ENCODE measurements at places on chromosomes 3 and 15. TPM values are rescaled to one million over a fixed set of nuclear protein-coding genes. Genes with fewer than 3 reads are reported as not detected.

DNA sequence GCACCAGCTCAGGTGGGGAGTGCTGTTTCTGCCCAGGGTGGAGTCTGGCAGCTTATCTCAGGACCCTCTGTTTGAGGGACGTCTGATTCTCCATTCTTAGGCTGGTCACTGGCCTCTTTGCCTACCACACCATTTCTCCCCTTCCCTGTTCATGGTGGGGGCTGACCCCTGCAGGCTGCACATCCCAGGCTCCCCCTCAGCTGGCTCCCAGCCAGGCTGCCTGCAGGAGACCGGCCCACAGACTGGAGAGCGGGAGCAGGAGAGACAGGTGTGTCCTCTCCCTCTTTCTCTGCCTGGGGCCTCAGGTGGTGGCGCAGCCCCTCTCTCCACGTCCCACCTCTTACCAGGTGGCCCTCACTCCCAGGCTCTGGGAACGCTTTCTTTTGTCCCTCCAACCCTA lies 60.8 kb downstream of the RAB11A start:
- DNase-seq, result no peak

DNA sequence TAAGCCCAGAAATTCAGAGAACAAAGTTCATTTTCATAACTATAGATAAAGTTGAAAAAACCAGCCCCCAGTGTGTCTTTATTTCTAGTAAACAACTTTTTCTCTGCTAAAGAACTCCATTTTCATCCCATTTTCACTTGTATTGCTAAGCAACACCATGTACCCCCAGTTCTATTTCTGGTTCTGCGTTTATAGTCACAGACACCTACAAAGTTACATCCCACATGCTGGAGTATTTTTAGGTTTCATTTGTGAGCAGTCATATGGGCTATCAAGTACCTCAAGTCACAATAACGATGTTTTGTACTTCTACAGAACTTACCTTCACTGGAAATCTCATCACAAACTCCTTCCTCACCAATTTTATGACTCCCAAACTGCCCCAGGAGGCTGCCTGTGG lies 236.5 kb downstream of the RSL24D1 start:
- no peak for DNase-seq

DNA sequence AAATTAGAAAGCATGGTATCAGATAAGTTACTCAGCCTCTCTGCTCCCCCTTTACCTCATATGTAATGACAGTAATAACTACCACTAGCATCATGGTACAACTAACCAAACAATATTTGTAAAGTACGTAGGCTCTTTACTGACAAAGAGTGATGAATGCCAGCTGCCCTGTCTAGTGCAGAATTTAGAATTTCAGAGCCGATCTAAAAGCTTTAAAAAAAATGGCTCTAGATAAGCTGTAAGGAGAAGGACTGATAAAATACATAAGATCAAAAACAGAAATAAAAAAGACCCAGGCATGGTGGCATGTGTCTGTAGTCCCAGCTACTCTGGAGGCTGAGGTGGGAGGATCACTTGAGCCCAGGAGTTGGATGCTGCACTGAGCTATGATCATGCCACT lies 424.1 kb downstream of the MAGI1 start:
- no peak for DNase-seq

Gene CEMIP
- total RNA-seq, result 9.0 TPM

GRCh38 chr3:58534592-58535494 lies 2.1 kb downstream of the ACOX2 start:
- DNase-seq, result no peak

Gene THRB
- 3.7 TPM for total RNA-seq

DNA sequence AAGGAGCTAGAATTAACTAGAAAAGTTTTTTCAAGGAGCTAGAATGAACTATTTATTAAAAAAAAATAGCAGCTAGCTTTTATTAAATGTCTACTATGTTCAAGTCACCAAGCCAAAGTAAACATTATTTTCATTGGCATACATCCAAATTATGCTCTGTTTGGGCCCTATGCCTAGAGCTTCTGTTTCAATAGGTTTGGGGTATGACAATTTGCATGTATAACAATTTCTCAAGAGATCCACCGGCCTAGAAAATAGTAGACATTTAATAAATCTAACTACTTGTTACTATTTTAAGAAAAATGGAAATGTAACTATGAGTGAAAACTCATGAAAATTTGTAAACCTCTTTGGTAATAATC lies 8.0 kb downstream of the GABRR3 start:
- no peak for DNase-seq

- DNase-seq, result no peak
These were observed 239.4 kb upstream of the ZPLD1 start for GRCh38 chr3:102195198-102195948.

DNA sequence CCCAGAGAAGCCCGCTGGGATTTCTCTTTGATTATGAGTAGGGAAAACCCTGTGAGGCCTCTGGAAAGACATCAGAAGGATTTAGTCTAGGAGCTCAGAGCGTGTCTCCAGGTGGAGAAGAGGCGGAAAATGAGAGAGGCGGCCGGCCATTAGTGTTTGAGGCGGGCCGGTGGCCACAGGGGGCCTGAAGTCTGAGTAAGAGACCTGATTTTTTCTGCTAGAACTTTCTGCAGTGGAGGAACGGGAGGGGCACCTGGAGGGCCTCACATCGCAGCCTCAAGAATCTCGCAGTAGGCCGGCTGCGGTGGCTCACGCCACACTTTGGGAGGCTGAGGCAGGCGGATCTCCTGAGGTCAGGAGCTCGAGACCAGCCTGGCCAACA lies 28.5 kb downstream of the KLHDC8B start:
- DNase-seq, result no peak

DNA sequence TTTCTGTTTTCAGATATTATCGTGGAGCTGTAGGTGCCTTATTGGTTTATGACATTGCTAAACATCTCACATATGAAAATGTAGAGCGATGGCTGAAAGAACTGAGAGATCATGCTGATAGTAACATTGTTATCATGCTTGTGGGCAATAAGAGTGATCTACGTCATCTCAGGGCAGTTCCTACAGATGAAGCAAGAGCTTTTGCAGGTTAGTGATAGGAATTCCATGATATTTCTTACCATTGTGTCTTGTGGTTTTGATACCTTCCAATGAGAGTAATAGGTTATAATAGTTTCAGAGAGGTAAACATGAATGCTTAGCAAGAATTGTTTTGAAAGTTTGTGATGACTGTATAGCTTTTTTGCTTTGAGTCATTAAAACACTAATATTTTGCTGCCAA lies 8.5 kb downstream of the RAB11A start:
- no peak for DNase-seq

- DNase-seq, result no peak
These were observed 62.9 kb upstream of the XCR1 start for GRCh38 chr3:46090161-46090591.

DNA sequence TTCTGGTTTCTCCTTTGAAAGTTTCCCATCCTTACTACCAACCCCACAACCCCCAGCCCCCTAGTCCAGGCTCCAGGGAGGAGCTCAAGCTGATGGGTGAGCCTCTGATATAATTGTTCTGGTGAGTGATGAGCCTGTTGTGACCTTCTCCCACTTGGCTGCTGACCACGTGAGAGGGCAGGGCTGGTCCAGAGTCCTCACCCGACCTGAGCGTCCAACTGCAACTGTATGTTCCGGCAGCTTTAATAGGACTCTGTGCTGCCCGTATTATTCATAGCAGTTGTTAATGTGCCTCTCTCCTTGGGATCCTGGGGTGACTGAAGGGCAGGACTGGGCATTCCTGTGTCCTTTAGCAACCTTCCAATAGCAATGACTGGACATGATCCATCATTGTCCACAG lies 56.2 kb downstream of the B3GNT5 start:
- no peak for DNase-seq

DNA sequence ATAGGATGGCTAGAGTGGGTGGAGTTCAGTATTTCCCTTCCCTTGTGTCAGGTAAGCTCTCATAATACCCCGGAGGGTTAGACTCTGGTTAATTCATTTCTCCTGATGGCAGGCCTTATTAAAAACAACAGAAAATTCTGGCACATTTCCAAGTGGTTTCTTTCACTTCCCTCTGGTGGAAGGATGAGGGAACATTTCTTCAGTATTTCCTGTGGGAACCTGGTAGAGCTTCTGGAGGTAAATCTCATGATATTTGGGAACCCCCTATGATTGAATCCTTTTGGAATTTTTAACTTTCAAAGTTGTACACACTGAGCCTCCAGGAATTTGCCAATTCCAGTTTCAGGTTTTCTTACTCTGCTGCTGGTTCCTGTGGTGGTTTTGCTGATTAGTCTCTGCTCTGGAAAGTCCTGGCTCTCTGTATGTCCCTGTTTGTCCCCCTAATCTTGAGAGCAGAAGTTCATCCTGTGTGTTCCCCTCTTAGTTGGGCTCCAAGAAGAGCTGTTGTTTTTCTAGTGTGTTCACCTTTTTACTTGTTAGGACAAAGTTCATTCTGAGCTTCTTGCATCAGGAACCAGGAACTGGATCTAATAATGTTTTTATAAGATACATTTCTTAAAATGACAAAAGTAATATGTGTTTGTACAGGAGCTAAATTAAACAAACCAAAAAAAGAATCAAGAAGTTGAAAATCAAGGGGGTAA lies 12.1 kb downstream of the CHRNA7 start:
- no peak for DNase-seq

GRCh38 chr3:56826831-56827722 lies 25.3 kb upstream of the ARHGEF3 start:
- no peak for DNase-seq

Gene NPAP1
- total RNA-seq, result not detected

DNA sequence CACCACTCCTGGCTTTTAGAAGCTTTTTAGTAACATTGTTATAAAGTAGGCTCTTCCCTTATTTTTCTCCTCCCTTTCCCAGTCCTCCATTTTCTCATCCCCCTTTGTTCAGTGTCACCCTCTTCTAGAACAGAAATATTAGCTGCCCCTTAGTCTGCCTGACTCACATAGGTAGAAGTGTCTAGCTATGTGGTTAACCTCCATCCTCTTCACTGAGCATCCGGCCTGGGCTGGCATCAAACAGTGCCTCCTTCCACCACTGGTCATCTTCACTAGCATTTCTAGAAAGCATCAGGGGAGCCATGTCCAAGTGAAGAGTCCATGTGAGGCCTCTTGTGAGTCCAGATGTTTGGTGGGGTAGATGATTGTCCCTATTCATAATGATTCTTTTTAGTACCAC lies 70.0 kb upstream of the SKOR1 start:
- no peak for DNase-seq

Gene UBAP1L
- 6.3 TPM for total RNA-seq

Gene TEX264
- 53.4 TPM for total RNA-seq

Gene COL8A1
- 2.3 TPM for total RNA-seq

Gene WNT5A
- 28.8 TPM for total RNA-seq

DNA sequence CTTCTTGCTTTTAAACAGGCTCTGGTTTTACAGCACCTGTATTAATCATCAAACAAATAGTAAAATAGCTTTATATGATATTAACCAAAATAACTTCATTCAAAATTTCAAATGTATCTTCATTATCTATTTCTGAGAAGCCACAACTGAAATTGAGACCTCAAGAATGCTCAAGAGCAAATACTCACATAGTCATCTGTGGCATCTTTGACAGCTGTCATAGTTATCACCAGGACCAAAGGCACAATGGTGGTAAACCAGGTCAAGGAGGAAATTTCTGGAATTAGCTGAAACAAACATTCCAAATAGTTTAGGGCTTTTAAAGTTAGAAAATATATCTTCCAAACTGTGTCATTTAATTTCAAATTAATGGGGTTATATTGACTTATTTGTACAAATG lies 74.6 kb downstream of the ATP8B4 start:
- no peak for DNase-seq

GRCh38 chr3:45964139-45964538 lies 20.9 kb downstream of the CXCR6 start:
- no peak for DNase-seq

Gene TMOD2
- total RNA-seq, result 3.4 TPM

Measured in esophagus squamous epithelium (tissue), 5 donors.